ENCODE measurements at places on chromosomes 2 and 18.

DNA sequence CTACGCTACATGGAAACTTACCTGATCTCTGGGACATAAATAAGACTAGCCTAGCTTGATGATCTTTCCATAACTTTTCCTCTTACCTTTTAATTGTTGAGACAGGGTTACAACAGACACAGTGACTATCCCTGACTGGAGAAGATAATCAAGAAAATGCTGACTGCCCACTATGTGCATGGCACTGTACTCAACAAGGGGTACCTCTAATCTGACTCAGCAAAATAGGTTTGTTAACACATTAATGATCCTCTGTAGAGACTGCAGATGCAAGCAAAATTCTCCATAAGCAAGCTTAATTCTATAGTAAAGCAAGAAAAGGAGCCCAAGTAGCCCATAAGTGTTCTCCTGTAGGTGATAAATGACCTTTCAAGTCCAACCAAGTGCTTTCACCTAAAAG, 25.5 kb downstream of the ACVR1C start:
- DNase-seq, result no peak

DNA sequence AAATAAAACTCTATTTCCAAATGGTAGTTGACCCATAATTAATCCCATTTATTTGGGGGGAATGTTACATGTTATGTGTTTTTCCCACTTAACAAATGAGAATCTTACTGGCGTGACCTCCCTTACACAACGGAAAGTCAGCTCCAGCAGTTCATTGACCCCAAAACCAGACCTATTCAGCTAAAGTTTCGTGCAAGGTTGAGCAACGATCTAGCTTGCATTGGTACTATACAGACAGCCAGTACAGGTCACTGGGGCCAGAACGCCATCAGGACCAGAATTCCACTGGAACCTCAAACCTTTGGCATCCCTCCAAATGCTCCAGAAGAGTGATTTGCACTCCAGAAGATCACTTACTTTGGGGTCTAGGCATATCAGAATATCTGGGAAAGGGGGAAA, 6.8 kb upstream of the CTAGE1 start:
- no peak for DNase-seq

GRCh38 chr2:33107690-33108482, 161.1 kb downstream of the LTBP1 start:
- DNase-seq, result no peak

DNA sequence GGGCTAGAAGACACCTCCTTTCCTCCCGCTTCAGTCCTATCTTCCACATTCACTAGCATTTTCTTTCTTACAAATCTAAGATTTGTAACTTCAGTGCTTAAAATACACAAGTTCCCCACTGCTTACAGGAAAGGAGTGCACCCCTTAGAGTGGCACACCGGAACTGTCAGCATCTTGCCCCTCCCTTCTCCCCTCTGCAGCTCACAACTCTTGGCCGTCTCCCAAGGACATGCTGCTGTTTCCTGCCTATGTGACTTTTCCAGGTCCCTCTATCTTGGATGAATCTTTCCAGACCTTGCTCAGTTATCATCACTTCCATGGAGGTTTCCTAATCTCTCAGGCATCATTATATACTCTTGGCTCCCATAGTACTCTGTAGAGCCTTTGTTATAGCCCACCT, 334.8 kb downstream of the CELF4 start:
- DNase-seq, result no peak

GRCh38 chr18:78496079-78496478, 483.5 kb upstream of the SALL3 start:
- no peak for DNase-seq

DNA sequence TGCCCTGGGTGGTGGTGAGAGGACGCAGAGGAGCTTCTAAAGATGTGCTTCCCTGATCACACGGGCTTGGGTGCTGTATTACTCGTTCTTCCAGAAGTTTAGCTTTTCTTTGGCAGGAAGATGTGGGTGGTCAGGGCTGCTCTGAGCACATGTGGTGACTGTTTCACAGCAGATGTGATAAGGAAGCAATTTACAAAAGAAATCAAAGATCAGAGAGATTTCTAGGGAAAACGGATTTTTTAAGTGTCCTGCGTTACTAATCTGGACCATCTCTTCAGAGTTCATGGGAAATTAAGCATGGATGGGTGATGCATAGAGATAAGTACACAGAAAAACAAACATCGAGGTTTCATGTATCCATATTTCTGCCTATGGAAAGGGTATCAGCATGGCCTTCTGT, 99.4 kb downstream of the WDSUB1 start:
- DNase-seq, result no peak

- DNase-seq, result no peak
Observed at GRCh38 chr2:26432859-26433258, 31.1 kb downstream of the DRC1 start.

- no peak for DNase-seq
Observed at GRCh38 chr2:169736902-169737301, 3.3 kb downstream of the KLHL23 start.

DNA sequence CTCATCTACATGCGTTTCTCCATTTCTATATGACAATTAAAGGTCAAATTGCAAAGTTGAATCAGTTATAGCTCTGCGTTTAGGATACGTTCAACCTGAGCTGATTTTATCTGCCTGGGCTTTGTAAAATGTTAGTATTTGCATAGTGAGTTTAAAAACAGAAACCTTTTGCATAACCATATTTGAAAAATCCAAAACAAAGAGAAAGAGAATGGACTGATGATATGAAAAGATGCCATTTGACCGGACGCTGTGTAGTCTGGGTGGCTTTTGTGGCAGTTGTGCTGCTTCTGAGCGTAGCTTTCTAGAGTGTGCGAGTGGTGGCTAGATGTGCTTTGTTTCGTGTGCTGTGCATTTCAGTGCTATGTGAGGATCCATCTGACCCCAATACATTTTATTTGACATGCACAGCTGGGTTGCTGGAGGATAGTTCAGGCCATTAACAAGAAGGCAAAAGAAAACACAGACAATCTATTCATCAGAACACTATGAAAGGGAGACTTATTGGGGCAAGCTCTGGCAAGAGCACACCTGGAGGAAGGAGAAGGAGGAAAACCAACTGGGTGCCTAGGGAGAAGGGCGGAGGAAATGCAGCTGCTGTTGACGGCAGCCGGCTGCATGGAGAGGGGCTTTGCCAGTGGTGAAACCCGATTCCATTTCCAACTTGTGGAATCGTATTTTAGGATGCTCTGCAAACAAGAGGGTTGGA, 126.8 kb downstream of the ACOXL start:
- no peak for DNase-seq

DNA sequence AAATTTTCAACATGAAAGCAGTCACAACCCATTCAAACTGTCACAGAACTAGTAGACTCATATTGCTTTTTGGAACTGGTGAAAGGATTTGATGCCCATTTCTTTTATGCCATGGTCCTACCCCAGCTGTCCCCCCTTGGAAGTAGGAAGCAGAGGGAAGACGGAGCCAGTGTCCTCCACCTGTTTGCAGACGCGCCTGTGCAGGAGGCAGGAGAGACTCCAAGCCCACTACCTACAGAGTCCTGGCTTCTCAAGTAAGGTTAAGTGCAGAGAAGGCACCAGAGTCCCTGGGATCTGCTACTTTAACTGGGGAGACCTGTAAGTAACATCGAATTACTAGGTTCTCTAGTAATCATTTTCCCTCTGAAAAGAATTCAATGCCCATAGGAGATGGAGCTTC, 32.7 kb upstream of the DNMT3A start:
- no peak for DNase-seq

- DNase-seq, result no peak
Observed at GRCh38 chr2:119660343-119660658, 18.7 kb upstream of the TMEM177 start.

- DNase-seq, result no peak
Observed at GRCh38 chr2:46135228-46135855, 161.9 kb upstream of the EPAS1 start.

- DNase-seq, result peak; percentile 74
Observed at GRCh38 chr2:181790716-181791649, 100.5 kb upstream of the ITPRID2 start.

- DNase-seq, result no peak
Observed at GRCh38 chr2:226873051-226873620, 37.3 kb downstream of the RHBDD1 start.

GRCh38 chr2:10028988-10029874, 14.1 kb upstream of the KLF11 start:
- no peak for DNase-seq

DNA sequence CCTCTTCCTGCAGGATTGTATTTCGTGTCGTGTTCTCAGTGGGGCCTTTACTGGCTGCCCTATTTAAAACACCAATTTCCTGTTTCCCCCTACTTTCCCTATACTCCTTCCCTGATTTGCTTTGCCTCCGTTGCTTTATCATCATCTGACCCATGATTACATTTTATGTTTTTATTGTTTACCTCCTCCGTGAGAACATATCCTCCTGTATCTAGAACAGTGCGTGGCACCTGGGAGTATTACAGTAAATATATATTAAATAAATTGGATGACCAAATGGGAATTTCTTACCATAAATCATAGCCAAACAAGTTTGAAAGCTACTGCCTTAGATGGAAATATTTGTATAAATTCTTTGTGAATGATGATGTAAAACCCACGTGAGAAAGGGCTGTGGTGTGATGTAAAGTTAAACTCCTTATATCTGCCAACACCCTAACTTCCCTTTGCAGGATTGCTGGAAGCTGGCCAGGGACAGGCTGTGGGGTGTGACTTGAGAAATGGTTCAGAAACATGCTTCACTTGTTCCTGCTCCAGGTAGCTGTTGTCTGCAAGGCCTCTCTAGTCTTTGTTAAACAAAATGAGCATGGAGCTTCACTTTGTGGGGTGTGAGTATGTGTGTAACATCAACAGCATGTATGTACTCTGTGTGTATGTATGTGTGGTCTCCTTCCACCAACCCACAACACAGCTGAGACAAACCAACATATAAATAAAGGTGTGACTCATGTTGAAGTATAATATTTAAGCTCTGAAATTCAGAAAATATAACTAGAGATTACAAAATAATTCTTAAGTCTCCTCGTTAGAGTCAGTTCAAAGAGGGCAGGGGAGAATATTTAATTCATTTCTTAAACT, 40.3 kb downstream of the LHCGR start:
- no peak for DNase-seq

- peak; percentile 68 for DNase-seq
Observed at GRCh38 chr18:67525328-67526099, 9.0 kb upstream of the DSEL start.

GRCh38 chr2:101998556-101998895, 6.8 kb downstream of the IL1R2 start:
- no peak for DNase-seq

DNA sequence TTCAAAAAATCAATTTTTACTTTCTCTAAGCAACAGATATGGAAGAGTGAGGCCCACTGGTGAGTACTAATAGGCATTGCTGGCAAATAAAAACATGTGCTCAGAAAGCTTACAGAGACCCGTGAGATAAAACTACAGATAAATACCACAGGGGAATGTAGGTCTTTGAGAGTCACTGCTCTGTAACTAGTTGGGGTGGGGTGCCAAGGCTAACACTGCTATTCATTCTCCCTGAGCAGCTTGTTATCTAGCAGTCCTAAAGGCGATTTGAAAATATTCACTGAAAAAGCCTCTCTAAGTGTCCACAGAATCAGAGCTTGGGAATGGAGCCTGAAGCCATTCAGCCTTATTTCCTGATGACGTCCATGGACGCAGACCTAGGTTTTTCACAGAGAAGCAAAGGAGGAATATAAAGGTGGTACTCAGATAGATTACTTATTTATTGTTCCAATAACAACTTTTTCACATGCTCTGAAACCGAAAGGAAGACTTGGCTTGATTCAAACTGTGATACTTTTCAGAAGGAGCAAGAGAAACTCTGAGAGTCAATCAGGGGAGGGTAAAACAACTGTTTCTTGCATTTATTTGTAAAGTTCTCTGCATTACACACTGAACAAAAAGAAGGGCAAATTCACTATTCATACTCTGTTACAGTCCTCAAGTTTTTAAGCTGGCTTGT, 188.4 kb downstream of the PPP1R1C start:
- DNase-seq, result no peak

DNA sequence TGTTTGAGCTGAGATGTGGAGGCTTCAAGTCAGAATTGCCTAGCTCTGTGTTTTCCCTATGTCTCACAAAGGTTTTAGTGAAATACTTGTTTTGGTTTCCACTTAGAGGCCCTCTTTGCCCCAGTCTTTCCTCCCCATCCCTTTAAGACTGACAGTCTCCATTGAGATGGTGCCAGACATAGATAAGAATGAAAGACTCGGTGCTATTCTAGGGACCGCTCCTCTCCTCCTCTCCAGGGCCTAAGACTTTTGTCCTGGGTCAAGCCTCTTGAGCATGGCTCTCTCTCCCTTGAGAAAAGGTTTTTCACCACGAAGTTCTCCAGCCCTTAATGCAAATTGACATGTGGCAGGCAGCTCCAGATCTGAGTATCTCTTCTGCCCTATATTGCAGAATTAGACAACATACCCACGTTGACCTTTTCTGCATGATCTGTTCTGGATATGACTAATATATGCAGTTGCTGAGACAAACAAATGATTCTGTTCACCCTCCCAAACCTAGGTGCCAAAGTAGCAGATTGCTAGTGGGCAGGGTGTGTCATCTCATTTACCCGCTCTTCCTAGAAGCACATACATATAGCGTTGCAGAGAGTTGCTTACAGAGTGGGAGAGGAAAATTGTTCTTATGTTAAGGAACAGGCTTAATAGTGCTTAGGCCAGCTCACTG, 47.5 kb upstream of the ACSL3 start:
- no peak for DNase-seq

DNA sequence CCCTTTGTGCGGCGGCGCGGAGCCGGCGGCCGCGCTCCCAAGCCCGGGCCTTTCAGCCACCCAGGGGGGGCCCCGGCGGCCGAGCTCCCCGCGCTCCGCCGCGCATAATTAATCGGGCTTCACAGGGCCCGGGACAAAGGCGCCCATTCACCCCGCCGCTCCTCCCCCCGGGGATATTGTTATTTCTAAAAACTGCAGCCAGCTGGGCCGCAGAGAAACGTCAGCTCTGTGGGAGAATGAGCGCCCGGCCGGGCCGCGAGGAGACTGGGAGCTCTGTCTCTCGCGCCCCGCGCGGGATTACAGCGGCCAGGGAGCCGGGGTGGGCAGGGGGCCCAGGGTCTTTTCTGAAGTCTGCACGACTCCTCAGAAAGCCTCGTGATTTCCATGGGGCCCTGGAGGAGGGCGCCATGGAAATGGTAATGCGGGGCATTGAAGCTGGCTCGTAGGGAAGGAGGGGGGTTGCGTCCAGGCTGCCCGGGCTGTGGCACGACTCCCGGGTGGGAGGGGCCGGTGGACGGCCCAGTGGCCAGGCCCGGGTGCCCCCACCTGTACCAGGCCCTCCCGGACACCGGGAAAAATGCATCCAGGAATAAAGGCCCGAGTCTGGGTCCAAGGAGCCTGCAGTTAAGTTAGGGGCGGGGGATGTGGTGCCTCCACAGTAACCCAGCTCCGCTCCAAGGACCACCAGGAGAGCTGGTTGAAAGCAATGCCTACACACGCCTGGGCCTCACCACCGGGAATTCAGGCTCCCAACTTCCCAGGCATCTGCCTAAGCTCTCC, 125.3 kb downstream of the ZFP36L2 start:
- no peak for DNase-seq

GRCh38 chr2:135985826-135986393, 484 bp upstream of the DARS1 start:
- no peak for DNase-seq

All from urothelium cell line (cell line).